NCI-H526 treated with DMSO at 0.1 percent for 48 hours (cell line): ENCODE measurements at places on chromosomes 13 and 19.

DNA sequence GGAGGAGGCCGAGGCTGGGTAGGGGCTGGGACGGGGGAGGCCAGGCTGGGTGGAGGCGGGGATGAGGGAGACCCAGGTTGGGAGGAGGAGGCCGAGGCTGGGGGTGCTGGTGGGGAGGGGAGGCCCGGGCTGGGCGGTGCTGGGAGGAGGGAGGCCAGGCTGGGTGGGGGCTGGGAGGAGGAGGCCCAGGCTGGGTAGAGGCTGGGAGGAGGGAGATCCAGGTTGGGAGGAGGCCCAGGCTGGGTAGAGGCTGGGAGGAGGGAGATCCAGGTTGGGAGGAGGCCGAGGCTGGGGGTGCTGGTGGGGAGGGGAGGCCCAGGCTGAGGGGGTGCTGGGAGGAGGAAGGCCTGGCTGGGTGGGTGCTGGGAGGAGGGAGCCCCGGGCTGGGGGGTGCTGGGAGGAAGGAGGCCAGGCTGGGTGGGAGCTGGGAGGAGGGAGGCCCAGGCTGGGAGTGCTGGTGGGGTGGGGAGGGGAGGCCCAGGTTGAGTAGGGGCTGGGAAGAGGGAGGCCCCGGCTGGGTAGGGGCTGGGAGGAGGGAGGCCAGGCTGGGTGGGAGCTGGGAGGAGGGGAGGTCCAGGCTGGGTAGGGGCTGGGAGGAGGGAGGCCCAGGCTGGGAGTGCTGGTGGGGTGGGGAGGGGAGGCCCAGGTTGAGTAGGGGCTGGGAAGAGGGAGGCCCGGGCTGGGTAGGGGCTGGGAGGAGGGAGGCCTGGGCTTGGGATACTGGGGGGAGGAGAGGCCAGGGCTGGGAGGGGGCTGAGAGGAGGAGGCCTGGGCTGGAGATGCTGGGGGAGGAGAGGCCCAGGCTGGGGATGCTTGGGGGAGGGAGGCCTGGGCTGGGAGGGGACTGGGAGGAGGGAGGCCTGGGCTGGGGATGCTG is 10.7 kb downstream of the TPGS1 start:
- no peak for DNase-seq

GRCh38 chr13:44148159-44148914 is 225.3 kb upstream of the SERP2 start:
- no peak for DNase-seq

- DNase-seq, result peak; percentile 59
These were observed 854 bp downstream of the RNASEH2B start for GRCh38 chr13:50910485-50910805.

DNA sequence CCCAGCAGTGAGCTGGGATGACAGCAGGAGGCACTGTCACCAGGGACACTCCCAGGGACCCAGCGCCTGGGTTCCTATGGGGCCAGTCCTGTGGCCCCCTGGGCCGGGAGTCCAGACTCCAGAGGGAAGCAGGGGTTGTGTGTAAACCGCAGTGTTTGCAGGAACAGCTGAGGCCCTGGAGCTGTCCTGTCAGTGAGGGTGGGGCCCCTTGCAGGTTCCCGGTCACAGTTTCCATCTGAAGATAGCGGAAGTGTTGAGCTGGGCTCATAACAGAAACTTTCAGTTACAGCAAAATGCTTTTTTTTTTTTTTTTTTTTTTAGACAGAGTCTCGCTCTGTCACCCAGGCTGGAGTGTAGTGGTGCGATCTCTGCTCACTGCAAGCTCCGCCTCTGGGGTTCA is 17.7 kb upstream of the CSNK1G2 start:
- no peak for DNase-seq

- peak; percentile 42 for DNase-seq
These were observed 12.2 kb upstream of the CCDC97 start for GRCh38 chr19:41297628-41298347.

DNA sequence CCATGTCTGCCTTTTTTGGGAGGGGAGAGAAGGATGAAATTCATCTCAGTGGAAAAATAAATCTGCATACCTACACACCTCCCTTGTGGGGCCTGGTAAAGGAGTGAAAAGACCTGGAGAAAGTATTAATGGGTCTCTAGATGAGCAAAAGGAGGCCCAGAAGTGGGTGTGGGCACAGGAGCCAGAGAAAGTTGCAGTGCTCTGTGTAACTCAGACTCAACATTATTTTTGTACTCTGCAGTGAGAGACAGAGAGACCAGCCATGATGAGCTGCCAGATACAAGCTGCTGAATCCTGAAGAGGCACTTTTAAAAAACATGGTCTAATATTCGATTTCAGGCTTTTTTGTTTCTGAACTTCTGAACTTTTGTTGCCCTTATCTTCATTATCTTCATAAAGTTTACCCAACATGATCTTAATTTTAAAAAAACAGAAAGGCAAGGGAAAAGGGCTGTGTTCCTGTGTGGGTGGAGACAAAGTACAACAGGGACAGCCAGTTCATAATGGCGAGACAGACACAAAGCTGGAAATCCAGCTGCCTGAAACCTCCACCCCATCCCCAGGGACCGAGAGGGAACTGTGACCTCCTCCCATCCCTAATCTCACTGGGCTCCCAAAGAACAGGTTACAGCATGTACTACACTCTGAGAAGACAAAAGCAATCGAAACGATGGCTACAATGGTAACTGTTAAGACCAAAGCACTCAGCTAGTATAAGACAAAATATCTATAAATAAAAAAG is 77.2 kb downstream of the KLF12 start:
- peak; percentile 83 for DNase-seq

- DNase-seq, result no peak
These were observed 4.8 kb downstream of the GNA15 start for GRCh38 chr19:3140667-3141038.

DNA sequence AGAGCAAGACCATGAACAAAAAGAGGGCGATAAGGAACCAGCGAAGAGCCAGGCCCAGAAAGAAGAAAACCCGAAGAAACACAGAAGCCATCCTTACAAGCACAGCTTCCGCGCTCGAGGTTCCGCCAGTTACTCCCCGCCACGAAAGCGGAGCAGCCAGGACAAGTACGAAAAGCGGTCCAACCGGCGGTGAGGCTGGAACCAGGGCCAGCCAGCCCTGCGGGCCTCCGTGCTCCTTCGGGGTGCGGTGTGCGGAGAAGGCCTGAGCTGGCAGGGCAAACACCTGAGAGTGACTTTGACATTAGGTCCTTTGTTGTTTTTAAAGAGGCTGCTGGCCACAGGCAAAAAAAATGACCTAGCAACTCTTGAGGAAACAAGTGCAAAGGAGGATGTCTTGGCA is 44.1 kb downstream of the POLR1D start:
- no peak for DNase-seq

GRCh38 chr19:39083983-39084731 is at the start of gene ACP7:
Gene ACP7 (plus strand): TSS chr19:39084368. CDS start chr19:39085270, 902 bp downstream.
- DNase-seq, result no peak

GRCh38 chr19:1489463-1490310 is 463 bp downstream of the PCSK4 start:
- no peak for DNase-seq

DNA sequence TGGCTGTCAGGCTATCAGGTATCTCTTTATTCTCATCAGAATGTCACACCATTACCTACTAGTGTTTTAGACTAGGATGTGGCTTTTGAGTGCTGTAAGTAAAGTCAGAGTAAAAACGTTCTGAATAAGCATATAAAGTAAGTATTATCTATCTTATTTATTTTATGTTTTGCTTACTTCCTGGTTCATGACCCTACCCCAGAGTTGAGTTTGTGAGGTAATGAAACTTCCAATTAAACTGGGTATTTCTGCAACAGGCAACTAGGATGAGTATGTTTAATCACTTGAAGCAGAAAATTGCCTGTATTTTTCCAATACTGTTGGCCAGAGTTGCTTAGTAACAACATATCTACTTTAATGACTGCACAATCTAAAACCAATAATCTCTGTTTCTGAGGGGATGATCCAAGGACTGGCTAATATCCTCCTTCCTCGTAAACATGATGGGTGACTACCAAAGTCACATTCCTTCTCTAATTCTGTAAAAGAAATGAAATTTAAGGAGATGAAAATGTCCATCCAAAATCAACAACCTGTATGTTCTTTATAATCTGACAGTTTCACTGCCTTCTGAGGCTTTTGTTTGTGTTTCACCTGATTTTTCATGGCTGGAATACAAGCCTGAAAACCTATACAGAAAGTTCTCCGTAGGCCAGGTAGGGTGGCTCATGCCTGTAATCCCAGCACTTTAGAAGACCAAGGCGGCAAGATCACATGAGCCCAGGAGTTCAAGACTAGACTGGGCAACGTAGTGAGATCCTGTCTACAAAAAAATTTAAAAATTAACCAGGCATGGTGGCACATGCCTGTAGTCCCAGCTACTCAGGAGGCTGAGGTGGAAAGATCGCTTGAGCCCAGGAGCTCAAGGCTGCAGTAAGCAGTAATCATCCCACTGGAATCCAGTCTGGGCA is 83.1 kb downstream of the ABCC4 start:
- DNase-seq, result no peak

- DNase-seq, result no peak
These were observed 28.2 kb downstream of the VSTM1 start for GRCh38 chr19:54035215-54036178.

DNA sequence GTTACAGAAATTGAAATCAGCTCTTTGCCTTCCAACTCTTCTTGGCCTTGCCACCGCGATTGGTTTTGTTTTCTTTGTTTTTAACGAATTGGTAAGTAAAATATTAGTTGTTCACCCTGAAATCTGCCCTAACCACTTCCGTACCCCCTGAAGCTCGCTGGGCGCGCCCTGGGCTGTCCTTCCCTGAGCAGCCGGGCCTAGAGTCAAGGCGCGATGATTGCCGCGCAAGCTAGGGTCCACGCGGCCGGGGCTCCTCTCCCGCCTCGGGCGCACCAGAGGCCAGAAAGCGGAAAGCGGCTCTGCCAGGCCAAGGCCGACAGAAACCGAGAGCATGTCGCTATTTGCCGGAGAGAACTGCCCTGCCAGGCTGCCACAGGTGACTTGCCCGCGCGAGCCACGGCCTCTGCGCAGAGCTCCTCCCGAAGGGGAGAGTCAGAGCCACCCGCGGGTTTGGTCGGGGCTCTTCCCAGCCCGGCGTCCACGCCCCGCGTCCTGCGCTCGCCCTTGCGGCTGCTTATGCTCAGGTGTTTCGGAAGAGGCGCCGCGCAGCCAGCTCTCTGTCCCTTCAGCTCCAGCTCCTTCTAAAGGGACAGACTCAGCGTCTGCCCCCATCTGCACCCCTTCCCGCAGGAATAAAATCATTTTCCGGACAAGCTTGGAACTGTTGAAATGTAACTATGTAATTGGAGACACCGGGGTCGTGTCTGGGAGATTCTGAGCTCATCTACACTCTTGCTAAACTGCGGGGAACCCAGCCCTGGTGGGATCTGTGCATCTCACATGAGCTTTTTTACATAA is 6.6 kb upstream of the CDX2 start:
- no peak for DNase-seq

DNA sequence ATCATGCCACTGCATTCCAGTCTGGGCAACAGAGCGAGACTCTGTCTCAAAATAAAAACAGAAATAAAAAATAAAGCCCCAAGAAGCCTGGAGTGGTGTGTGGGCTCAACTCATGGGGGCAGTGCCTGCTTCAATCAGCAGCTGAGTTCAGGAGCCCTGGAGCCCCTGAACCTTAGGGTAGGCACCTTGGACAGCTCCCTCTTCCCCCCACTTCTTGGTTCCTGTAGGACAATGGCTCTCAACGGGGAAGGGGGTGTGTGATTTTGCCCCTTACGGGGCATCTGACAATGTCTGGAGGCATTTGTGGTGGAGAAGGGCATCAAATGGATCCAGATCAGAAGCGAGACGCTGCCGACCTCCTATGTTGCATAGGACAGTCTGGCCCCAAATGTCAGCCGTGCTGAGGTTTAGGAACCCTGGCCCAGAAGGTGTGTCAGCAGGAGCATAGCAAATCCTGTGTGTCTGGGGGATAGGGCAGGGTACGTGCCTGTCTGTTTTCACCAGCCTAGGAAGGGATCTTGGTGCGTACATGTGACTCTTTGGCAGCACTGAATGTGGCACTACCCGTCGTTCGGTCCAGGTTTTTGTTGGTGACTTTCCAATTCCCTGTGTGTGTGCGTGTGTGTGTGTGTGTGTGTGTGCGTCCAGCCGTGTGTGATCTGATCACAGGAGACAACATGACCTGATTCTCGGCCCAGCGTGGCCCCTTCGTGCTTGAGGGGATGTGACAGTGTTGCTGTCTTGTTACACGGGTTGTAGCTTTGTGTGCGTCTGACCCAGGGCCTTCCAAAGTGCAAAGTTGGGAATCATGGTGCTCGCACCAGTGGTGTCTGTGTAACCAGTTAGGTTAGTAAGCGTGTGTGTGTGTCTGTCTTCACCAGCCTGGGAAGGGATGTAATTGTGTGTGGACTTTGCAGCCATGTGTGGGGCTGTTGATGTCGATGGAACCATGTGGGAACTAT is 7.5 kb downstream of the IGLON5 start:
- DNase-seq, result no peak

DNA sequence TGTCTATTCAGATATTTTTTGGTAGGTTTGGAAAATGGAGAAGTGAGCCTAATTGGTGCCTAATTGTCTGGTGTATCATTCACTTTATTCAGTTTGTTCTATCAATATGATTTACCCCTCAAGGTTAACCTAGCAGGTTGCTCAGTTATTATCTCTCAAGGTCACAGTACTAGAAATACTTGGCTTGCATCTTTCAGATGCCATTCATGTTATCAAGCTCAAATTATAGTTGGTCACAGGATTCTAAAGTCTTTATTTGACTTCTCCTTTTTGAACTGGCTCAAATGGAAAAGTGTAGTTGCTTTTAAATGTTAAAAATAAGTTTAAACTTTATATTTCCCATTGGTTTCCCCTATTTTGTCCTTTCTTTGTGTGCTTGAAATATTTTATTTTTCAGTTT is 2.6 kb downstream of the KCNRG start:
- DNase-seq, result no peak

DNA sequence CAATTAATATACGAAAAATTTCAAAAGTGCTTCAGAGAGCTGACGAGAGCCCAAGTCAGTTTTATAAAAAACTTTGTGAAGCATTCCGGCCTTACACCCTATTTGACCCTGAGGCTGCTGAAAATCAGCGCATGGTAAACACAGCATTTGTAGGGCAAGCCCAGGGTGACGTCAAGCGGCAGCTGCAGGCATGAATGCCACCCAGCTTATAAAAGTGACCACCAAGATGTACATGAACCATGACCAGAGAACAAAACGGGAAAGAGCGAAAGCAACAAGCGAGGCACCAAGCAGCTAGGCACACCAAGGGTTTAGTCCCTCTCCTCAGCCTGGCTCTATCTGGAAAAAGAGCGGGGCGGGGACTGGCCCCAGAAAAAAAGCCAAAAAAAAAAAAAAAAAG is 6.0 kb downstream of the SIGLEC11 start:
- no peak for DNase-seq

- no peak for DNase-seq
These were observed 1.3 kb upstream of the DNAJC15 start for GRCh38 chr13:43021926-43022670.

- no peak for DNase-seq
These were observed 102.5 kb downstream of the URI1 start for GRCh38 chr19:30044273-30045248.

GRCh38 chr19:49847731-49848696 is 2.9 kb upstream of the PTOV1 start:
- DNase-seq, result no peak

- DNase-seq, result no peak
These were observed 1.6 kb downstream of the DHPS start for GRCh38 chr19:12680034-12680433.

GRCh38 chr13:54356849-54357248 is 1328.2 kb downstream of the OLFM4 start:
- DNase-seq, result no peak
